Stimulated activated CD4-positive, alpha-beta T cell treated with anti-CD3 and anti-CD28 coated beads, Interleukin-1b, Interleukin-23, amount 100 ng/mL, for 1 hour (primary cell): ENCODE measurements at places on chromosomes 2 and 18.

DNA sequence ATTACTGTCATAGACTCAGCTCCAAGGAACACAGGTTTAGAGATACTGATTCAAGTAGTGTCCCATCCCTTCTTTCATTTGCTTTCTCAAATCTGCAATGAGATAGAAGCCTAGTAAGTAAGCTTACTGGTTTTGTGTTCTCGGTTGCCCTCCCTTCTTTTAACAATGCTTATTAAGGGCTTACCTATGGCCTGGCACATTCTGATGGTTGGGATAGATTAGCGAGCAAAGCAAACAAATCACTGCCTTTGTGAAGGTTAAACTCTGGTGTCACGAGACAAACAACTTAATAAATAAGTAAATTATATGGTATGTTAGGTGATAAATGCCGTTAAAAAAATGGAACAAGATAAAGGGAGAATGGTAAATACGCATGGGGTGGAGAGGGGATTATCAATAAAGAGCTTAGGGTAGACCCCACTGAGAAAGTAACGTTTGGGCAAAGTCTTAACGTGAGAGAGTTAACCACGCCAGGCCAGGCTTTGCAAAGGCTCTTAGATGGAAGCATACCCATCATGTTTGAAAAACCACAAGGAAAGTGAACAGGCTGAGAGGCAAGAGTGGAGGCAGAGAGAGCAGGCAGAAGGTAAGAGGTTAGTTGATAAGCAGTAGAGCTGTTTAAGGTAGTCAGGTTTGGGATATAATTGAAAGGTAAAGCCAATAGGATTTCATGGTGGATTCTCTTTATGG is 31.0 kb downstream of the EIF2AK3 start:
- DNase-seq, result no peak

DNA sequence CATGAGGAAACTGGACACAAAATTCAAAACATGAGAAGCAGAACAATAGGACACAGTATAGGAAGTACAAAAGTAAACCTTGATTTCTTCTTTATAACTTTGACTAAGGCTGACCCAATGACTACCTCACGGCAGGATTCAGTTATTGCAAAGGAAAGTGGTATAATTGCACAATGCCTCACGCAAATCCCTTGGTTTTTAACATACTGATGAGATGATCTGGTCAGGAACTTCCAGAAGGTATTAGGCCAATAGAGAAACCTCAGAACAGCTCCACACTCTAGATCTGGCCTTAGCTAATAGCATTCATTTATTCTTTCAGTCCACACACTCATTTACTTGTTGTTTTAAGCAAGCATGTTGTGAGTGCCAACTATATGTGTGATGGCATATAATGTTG is 1526.9 kb upstream of the ACVR2A start:
- DNase-seq, result no peak

GRCh38 chr2:143629340-143629739 is 500.1 kb downstream of the ARHGAP15 start:
- DNase-seq, result no peak

DNA sequence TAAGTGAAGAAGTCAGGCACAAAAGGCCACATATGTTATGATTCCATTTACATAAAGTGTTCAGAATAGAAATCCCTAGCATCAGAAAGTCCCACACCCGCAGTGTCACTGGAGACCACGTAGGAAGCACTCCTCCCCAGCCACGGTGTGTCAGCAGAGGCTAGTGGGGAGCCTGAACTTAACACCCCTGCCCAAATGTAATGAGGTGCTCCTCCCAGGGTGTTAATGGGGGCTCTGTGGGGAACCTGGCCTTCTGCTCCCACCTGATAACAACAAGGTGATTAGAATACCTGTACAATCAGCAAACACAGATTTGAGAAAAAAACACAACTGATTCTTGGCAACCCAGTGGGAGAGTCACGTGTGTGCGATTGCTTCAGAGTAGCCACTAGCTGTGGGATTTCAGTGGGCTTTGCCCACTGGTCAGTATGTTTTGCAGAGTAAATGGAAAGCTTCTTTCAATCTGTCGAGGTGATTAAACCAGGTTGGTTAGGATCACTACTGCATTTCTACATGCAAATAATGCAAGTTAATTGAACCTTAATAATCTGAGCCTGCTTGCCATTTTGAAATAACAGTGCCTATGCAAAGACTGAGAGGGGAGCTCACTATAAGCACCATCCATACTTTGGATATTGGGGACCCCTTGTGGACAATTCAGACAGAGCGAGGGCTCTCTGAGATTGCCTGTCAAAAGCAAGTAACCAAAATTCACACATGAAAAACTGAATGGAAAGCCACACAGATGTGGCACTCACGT is 20.6 kb upstream of the ATRAID start:
- no peak for DNase-seq

GRCh38 chr18:25353080-25353479 is 1.1 kb upstream of the ZNF521 start:
- no peak for DNase-seq

- no peak for DNase-seq
Observed at GRCh38 chr2:159933727-159934049, 128.7 kb downstream of the PLA2R1 start.

GRCh38 chr2:163785162-163785561 is 49.4 kb upstream of the FIGN start:
- no peak for DNase-seq

- no peak for DNase-seq
Observed at GRCh38 chr18:8741117-8741516, 35.8 kb downstream of the MTCL1 start.

DNA sequence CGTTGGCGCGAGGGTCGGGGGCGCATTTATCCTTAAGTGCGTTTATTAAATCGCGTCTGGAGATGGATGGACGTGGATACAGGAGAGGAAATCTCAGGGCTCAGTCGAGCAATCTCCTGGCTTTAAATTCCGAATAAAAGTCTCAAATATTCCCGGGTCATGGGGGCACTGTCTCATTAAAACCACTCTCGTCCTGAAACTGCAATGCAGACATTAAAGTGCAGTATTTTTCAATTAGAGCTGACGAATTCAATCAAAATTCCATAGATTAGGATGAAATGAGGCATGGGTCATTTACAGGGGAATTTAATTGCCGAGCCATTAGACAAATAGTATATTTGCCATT is 10.7 kb upstream of the GBX2 start:
- no peak for DNase-seq

- no peak for DNase-seq
Observed at GRCh38 chr2:181281206-181281832, 175.9 kb upstream of the ITGA4 start.

DNA sequence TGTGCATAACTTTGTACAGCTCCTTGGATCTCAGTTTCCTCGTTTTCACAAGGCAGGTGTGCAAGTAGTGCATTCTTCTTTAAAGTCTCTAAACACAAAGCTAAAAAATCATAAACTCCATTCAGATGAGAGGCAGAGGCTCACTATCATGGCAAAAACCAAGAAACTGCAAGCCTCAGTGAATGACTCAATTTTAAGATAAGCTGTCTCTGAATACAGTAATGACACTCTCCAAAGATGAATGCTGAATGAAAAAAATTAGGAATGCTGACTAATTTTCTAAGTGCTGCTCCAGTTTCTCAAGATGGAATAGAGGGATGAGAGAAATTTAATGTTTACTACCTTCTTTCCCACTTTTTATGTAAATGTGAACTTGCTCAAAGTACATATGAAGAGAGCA is 17.2 kb downstream of the B4GALT6 start:
- DNase-seq, result no peak

- no peak for DNase-seq
Observed at GRCh38 chr2:235232449-235233433, 261.1 kb upstream of the AGAP1 start.

GRCh38 chr2:165122521-165122920 is 81.3 kb downstream of the SCN3A start:
- DNase-seq, result no peak
